ENCODE measurements at places on chromosomes 11 and 22. TPM values are rescaled to one million over a fixed set of nuclear protein-coding genes. Genes with fewer than 3 reads are reported as not detected.

- no peak for DNase-seq
These were observed 56.2 kb downstream of the NAV2 start for GRCh38 chr11:19768815-19769214.

GRCh38 chr22:48630433-48630754 is 1197.3 kb downstream of the BRD1 start:
- no peak for DNase-seq

- no peak for DNase-seq
These were observed 15.5 kb upstream of the DEPDC7 start for GRCh38 chr11:33000181-33000580.

DNA sequence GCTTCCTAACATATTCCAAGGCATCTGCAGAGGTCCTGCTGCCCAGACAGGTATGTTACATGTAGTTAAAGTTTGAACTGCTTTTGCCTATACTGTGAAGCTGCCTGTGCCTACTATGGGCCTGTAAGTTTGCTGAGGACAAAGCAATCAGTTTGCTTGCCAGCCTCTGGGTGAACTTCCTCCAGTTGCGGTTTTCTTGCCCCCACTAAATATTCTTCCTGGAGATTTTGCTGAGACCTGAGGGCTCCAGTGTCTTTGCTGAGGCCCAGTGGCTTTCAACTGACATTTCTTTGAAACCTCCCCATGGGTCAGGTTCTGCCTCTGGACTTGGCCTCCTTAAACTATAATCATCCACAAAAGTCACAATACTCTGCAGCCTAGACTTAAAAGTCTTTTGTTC is 29.6 kb upstream of the MMP20 start:
- no peak for DNase-seq

Gene ME3
- total RNA-seq, result 94.9 TPM

DNA sequence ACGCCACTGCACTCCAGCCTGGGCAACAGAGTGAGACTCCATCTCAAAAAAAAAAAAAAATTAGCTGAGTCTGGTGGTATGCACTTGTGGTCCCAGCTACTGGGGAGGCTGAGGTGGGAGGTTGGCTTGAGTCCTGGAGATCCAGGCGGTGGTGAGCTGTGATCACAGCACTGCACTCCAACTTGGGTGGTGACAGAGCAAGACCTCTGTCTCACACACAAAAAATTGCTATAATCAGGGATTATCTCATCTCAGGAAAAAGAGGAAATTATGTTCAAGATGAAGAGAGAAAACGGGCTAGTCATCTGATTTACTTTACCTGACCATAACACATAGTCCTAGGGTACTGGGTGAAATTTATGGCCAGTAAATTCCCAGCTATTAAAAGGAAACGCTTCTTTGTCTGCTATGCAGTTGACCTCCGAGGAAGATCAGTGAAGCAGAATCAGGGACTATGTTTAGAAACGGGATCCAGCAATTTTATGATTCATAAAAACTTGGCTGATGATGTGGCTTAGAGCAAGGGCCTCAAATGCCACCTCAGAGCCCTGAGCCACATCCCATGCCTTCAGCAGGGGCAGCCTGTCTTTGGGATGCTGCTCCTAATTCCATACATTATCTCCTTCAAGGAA is 386.2 kb downstream of the NTM start:
- DNase-seq, result no peak

DNA sequence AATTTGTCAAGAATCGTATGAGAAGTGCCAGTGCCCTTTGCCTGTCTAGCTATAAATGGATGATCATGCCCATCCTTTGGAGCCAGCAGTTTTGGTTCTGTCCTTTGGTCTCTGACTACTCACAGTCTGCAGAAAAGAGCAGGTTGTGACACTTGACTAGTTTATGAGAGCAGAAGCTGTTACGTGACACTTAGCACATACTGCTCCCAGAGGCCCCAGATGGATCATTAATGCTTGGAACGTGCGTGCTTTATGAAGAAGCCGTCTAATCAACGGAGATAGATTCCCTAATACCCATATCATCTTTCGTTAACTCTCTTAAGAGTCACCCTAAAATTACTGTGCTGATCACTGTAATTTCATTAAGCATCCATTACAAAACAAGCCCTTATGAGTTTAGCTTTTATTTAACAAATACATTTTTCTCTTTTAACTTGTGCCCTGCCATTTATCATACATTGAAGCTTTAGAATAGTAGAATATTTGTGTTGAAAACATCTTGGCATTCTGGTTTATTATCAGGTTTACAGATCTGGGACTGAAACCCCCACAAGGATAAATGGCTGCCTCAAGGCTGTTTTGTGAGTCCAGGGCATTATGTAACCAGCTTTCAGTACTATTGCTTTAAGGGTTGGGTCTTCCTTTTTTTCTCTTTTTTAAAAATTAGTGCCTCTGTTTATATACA is 47.0 kb upstream of the ADORA2A start:
- no peak for DNase-seq

Gene CCDC87
- 0.38 TPM for total RNA-seq

DNA sequence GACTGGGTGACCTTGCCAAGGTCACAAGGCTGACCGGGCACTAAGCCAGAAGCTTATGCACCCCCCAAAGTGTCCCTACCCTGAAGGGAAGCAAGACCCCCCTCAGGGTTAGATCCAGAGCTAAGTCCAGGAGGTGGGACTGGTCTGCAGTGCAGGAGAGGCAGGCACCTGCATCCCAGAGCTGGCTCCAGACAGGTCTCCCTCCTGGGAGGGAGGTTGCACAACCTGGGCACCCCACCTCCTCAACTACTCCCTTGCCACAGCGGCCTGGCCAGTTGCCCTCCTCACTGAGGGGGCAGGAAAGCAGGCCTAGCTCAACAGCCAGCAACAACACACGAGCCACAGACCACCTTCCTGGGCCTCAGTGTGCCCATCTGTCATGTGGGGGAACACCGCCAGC is 75.0 kb upstream of the TCF20 start:
- no peak for DNase-seq

DNA sequence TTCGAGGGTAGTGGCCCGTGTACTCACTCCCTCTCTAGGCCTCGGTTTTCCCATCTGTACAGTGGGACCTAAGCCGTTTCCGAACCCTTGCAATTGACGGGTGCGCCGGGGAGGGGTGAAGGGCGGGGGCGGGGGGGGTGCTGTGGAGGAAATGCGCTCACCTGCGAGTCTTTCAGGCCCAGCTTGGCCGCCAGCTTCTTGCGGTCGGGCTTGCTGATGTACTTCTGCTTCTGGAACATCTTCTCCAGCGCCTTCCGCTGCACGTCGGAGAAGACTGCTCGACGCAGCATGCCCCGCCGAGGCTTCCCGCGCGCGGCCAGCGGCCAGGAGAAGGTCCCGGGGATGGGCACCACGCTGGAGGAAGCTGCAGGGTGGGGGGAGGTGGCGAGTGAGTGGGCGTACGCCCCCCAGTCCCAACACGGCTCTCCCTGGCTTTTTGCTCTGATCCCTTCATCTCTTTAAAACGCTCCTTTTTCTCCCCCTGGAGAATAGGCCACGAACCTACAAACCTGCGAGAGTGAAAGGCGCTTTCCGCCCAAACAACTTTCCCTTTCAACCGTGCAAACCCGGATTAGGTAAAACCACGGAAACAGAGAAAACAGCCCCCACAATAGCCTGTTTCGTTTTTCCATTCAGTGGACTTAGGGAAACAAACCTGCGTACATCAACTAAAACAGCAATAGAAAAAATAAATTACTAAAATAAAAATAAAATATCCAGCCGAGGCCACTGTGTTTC is 3.2 kb downstream of the DBX1 start:
- peak; percentile 78 for DNase-seq

DNA sequence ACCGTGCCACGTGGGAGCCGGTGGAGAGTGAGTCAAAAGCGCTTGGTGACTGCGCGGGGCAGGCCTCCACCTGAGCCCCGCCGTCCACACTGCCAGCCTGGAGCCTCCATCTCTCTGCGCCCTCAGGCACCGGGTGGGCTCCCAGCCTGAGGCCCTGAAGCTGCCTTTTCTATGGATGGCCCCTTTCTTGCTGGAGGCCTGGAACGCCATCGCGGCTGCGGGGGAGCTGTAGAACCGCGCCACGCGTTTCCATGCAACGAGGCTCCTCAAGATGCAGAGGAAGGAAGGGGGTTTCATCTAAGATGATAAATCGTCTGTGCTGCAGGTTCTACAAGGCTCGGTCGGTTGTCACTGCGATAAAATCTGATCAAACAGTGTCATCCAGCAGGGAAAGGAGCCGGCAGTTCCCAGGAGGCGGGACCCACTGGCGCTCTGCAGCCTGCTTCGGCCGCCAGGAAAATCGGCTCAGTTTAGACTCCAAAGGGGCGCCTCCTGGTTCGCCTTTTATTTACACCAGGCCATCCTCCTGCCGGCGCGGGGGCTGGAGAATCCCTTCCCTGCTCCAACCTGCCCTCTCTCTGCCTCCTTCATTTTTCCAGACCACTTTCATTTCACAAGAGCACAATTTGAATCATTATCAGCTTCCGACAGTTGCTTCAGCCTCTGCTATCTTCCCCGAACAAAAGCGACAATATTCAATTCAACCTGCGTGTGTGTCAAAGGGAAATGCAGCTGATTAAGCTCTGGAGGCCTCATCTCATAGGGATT is 624.4 kb downstream of the BRD1 start:
- peak; percentile 10 for DNase-seq

DNA sequence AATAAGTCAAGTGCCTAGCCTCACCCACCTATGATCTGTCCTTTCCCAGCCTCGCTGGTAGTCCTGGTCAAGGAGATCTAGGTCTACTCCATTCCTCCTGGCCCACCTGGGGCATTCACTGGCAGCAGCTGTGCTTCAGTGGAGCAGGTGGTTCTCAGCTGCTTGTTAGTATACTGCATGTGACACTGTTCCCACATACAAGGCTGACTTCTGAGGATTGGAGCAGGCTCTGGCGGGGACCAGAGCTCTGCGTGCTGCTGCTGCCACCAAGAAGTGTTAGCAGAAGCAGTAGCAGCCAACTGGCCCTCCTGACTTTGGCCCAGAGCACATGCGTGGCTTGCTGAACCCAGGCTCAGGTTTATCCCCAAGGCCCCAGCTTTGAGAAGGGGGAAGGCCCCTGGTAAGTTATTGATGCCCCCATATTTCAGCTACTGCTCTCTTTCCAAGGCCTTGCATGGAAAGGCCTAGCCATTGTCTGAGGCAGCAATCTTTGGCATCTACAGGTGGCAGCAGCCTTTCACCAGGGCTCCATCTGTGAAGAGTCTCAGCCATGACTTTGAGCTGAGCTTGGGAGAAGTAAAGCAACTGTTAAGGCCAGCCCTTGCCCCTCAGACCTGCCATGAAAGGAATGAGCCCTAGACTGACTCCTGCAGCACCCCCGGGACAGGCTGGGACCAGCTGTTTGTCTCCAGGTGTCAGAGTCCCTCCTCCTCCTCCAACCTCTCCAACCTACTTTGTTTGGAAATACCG is 26.5 kb downstream of the ARHGAP1 start:
- no peak for DNase-seq

DNA sequence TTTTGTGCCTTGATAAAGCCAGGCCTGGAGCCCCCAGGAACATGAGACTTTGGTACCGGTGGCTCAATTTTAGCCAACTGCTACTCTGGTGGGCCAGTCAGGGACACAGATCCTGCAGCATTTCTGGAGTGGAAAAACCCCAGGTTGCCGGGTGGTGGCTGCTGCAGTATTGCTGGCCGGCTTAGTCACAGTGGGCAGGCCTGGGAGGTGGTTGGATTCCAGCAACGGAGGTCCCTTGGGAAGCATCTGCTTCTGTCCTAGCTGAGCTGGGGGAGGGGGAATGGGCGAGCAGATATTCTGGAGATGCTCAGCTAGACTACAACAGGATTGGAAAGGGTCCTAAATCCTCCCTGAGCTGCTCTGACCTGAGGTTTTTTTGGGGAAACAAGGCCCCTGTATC is 31.6 kb upstream of the ACCSL start:
- no peak for DNase-seq

- DNase-seq, result no peak
These were observed 29.9 kb downstream of the SYN3 start for GRCh38 chr22:33028234-33028633.

- no peak for DNase-seq
These were observed 402.1 kb downstream of the CNTN5 start for GRCh38 chr11:99422581-99423427.

DNA sequence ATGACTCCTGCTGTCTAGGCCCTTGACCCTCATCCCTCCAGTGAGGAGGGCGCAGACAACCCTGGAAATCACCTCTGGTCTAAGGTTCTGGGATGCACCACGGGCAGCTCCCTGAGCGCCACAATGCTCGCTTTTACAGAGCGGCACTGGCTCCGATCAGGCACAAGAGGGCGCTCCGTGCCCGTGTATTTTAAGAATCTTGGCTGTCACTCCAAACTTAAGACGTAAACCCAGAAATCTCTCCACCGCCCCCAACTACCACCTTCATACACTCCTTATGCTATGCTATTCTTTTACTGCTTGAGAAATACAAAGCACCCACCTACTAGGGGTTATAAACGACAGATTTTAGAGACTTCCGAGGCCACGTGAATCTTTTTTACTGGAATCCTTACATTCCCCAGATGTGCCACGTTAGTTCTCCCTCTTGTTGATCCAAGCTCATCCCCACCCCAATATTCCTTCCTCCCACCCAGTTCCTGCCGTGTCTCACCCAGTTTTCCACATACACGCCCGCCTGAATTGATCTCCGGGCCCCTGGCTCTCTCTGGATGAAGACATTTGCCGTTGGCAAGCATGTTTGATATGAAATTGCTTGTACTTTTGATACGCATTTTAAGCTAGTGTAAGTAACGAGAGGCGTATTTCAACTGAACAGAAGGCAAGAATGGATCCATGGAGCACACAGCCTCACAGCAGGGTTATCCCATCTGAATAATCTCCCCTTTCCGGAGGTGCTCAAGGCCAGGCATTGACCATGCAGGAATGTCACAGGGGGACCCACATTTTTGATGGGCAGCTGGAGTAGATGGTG is 453.5 kb downstream of the OPCML start:
- DNase-seq, result no peak

Gene IL18
- total RNA-seq, result 45.4 TPM

GRCh38 chr11:64206457-64207255 is at the start of gene FERMT3:
Gene FERMT3 (plus strand): TSS chr11:64206721. CDS start chr11:64207365, 644 bp downstream.
- DNase-seq, result peak; percentile 87

- DNase-seq, result no peak
These were observed 263.3 kb upstream of the SYN3 start for GRCh38 chr22:33321466-33321865.

GRCh38 chr22:47781024-47781423 is 1018.6 kb downstream of the TBC1D22A start:
- no peak for DNase-seq

Gene VSIG2
- not detected for total RNA-seq

DNA sequence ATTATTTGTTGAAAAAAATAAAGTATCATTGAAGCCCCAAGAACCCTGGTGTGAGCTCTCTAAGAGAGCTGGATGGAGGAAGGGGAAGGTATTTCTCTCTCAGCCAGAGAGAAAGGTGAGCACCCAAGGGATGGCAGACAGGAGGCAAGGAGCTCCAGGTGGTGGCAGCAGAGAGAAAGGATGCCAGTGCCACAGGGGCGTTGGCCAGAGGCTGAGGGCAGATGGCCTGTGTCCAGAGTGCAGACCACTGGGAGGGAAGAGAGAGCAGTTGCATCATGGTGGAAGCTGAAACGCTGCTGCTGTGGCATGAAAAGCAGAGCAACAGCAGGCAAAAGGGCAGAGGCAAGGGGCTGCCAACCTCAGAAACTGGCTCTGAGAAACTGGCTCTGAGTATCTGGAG is 8.5 kb downstream of the SPON1 start:
- DNase-seq, result peak; percentile 76

Gene ZDHHC13
- total RNA-seq, result 10.7 TPM
